ENCODE measurements at places on chromosomes 12 and 14.

- DNase-seq = no peak
These were observed 101.9 kb upstream of the BMP4 start for GRCh38 chr14:54058505-54058904.

GRCh38 chr14:22822571-22823098 is 7.1 kb upstream of the MRPL52 start:
- DNase-seq = peak; percentile 69

- no peak for DNase-seq
These were observed 36.7 kb upstream of the IL22 start for GRCh38 chr12:68290126-68290525.

- no peak for DNase-seq
These were observed 42.6 kb downstream of the DLK1 start for GRCh38 chr14:100769035-100769939.

- DNase-seq = no peak
These were observed 133.5 kb downstream of the OTOGL start for GRCh38 chr12:80232837-80233236.

DNA sequence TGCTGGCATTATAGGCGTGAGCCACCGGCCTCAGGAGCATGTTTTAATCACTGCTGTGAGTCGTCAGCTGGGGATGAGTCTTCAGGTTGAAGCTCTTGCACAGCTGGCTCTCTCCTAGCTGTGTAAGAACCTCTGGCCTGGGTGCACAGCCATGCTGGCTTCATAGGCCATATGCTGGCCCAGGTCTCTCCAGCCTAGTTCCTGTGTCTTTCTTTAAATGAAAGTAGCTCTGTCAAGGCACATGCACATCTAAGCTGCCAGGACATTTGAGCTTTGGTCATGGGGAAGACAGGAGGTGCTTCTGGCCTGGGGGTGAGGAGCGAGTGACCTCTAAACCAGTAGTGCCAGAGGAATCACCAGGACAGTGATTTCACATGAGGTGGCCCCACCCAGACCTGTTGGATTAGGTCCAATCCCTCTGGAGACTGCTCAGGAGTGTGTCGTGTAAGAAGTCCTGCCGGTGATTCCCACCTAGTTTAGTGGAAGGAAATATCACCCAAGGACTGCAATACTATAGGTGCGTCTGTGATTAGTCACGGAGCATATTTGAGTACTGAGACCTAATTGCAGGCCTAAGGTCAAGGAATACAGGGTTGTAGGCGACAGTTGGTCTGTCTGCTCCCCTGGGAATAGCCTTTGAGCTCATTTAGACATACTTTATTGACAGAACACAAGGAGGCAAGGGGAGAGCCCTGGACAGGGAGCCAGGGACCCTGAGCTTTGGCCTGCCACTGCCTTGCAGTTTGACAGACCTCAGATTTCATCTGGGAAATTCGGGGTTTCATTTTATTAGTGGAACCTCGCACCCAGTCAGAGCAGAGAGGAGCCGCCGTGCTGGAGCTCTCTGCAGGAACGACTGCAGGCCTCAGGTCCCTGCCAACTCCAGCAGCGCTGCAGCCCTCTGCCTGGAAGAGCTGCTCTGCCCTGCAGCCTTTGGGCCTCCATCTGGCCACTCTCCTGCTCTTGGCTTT is 67.0 kb downstream of the ANKRD9 start:
- no peak for DNase-seq

All from HuH-7.5 (cell line).